ENCODE measurements at places on chromosomes 16 and 17.

- no peak for DNase-seq
Observed at GRCh38 chr16:85673529-85674417, 15.0 kb downstream of the GINS2 start.

GRCh38 chr16:24966634-24967033 lies 48.5 kb downstream of the ARHGAP17 start:
- no peak for DNase-seq

DNA sequence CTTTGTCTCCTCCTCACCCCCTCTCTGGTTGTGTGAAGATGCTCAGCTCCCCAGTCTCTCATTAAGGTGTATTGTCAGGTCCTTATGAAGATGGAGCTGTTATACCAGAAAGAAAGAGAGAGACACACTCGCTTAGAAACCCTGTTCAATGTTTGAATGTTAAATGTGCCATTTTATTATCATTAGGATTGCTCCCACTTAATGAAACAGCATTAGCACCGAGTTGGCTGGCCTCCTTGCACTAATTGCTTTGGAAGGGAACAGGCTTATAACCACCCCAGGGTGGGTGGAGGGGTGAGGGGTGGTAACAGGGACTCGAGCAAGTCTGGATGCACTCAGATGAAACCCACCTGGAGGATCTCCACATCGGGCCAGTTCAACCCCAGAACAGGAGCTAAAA lies 14.4 kb downstream of the PIPOX start:
- DNase-seq, result no peak

DNA sequence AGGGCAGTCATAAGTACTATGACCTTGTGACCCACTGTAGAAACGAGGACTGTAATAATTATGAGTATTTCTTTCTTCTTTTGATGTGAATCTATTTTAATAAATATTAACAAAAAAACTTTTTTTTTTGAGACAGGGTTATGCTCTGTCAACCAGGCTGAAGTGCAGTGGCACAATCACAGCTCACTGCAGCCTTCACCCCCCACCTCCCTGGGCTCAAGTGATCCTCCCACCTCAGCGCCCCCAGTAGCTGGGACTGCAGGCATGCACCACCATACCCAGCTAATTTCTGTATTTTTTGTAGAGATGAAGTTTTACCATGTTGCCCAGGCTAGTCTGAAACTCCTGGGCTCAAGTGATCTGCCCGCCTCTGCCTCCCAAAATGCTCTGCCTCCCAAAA lies 32.6 kb downstream of the SCPEP1 start:
- no peak for DNase-seq

DNA sequence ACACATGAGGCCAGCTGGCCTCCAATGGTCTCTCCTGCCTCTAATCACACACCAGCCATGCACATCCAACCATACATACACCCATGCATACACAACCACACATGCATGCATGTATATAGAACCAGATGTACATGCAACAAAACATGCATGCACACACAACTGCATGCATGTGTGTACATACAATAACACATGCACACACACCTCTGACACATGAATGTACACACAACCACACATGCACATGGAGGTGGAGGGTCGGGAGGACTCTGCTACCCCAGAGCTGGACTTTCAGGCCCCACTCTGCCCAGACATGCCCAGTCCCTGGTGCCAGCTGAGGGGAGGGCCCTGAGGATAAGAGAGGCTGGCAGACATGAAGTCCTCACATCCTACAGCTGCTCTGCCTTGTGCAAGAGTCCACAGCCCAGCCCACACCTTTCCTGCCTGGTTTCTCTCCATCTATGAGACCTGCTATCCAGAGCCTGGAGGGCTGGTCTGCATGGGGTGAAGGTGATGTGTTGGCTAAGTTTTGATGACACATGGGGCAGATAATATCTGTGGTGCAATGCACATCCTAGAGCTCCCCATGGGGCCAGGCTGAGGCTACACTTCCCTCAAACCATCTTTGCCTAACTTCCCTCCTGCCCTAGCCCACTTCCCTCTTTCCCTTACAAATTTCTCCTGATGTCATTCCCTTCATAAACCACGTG lies 50.9 kb upstream of the SDK2 start:
- DNase-seq, result no peak

GRCh38 chr17:63537991-63538692 lies 12.1 kb upstream of the DCAF7 start:
- no peak for DNase-seq

GRCh38 chr17:79087428-79088143 lies 13.0 kb downstream of the ENGASE start:
- peak; percentile 27 for DNase-seq

- no peak for DNase-seq
Observed at GRCh38 chr17:49795372-49795771, 6.9 kb downstream of the KAT7 start.

- no peak for DNase-seq
Observed at GRCh38 chr17:64779376-64780095, 117.4 kb upstream of the SMURF2 start.

- DNase-seq, result no peak
Observed at GRCh38 chr16:49055824-49056545, 225.7 kb downstream of the CBLN1 start.

DNA sequence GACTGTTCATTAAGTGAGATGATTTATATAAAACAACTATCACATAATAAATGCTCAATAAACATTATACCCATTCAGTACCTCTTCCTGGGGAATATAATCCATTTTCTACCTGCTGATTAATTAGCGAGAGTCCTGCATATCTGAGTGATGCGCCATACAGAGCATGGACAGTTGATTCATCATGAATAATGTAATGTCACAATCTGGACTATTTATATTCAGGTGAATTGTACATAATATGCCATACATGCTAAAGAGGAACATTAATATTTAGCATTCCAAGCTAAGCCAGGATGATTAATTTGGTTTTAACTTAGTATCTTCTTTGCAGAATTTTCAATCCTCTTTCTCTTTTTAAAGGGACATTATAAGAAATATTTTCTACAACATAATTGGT lies 362.0 kb upstream of the XYLT1 start:
- DNase-seq, result no peak

DNA sequence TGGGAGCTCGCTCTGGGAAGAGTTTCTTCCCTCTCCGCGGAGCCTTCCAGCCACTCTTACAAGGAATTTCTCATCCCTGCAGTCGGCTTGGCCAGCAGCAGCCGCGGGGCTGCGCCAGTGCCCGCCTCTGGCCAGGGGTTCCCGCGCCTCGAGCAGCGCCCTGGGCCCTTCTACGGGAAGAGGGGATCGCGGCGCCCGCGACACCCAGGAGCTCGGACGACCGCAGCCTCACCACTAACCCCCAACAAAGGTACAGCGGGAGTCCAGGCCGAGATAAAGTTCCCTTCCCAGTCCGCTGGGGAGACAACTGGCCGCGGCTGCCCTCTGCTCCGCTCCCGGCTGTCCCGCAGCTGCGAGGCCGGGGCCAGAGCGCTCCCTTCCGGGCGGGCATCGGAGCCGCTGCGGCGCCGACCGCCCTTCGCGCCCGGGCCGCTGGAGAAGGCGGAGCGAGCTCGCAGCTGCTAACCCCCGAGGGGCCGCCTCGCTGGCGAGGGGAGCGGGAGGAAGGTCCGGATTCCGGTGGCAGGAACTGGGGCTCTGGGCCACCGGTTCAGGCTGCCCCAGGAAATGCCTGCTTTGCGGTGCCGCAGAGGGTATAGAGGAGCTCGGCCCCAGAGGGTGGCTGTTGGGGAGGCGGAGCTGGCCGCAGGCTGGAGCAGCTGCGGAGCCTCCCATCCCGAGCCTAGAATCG lies 3.6 kb upstream of the HS3ST3B1 start:
- DNase-seq, result no peak

- no peak for DNase-seq
Observed at GRCh38 chr17:78325076-78325687, 34.7 kb downstream of the SOCS3 start.

- DNase-seq, result no peak
Observed at GRCh38 chr16:79856581-79856980, 256.0 kb upstream of the MAF start.

GRCh38 chr16:79297296-79297695 lies 303.2 kb downstream of the MAF start:
- DNase-seq, result no peak

DNA sequence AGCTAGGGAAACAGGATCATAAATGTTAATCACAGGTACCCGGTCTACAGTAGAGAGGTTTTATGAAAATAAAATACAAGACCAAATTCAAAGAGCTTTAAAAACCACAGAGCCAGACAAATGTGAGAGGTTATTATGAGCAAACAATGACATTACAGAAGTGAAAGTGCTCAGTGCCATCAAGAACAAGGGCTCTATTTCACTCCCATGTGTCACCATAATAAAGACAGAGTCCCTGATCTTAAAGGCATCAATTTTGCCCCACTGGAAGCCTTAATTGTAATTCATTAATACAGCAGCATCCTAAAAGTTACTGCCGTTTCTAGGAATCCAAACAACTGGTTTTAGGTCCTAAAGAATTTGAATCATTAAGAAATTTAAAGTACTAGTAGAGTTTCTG lies 43.7 kb upstream of the CDRT4 start:
- no peak for DNase-seq
